ENCODE measurements at places on chromosomes 4 and X.

GRCh38 chr4:151015459-151016347 is 619 bp upstream of the LRBA start:
- peak; percentile 29 for DNase-seq

GRCh38 chr4:79852305-79852730 is 220.7 kb downstream of the ANTXR2 start:
- DNase-seq = no peak

- DNase-seq = no peak
Observed at GRCh38 chr4:184911310-184911709, 85.5 kb upstream of the ACSL1 start.

GRCh38 chr4:148444296-148445070 is 2.3 kb upstream of the NR3C2 start:
- DNase-seq = no peak

- no peak for DNase-seq
Observed at GRCh38 chr4:146029939-146030710, 91.5 kb upstream of the ZNF827 start.

GRCh38 chr4:2126309-2127043 is 67.3 kb downstream of the NAT8L start:
- no peak for DNase-seq

- DNase-seq = no peak
Observed at GRCh38 chrX:129686422-129686948, 31.7 kb upstream of the APLN start.
